ENCODE measurements at places on chromosomes 6 and 20.
A peak's percentile ranks its signal among the peaks of the same experiment; 100 is the strongest.

GRCh38 chr20:4959592-4959991, 41.7 kb downstream of the SLC23A2 start:
- DNase-seq, result no peak

GRCh38 chr6:157868835-157869234, 45.8 kb downstream of the SNX9 start:
- no peak for DNase-seq

DNA sequence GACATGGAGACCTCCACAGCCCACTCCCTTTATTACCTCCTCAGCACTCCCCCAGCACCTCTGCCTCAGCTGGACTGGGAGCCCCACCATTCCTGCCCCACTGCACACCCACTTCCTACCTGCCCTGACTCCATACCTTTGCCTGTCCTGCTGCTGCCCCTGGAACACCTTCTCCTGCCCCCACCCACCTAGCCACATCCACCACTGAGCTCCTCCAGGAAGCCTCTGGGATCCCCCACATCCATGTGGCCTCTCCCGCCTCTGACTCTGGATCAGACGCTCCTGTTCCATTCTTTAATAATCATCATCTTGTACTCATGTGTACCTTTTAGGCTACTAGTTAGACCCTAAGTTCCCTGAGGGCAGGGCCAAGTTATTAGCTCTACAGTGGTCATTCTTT, 2.2 kb upstream of the SDCBP2 start:
- DNase-seq, result no peak

GRCh38 chr20:60206259-60206658, 248.0 kb downstream of the CDH26 start:
- DNase-seq, result peak; percentile 43

DNA sequence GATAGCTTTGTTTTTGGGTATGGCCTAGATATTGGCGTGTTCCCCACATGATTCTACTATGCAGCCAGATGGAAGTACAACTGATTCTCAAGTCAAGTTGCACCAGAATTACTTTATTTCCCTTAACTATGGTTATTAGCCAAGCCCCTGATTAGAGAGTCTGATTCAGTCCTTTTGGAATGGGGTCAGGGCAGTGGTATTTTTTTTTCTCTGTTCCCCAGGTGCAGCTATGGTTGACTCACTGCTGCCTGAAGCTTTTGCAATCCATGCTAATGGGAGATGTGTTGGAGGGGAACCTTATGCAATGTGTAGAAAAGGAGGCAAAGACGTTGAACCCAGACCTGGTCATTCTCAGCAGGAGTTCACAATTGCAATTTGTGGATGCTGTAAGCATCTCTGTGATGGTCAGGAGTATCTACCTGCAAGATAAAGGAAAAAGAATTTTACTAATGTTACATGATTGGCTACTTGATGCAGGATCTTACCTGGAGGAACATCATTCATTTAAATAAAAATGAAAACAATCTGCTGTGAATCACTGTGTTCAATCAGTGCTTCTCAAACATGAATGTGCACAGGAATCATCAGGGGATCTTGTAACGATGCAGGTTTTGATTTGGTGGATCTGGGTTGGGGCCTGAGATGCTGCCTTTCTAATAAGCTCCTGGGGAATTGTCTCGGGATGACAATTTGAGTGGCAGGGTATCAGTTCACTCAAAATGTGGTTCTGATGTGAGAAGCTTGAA, 49.4 kb downstream of the PFDN4 start:
- DNase-seq, result peak; percentile 87

- DNase-seq, result no peak
Measured at GRCh38 chr6:122147291-122147690, 252.2 kb upstream of the HSF2 start.

DNA sequence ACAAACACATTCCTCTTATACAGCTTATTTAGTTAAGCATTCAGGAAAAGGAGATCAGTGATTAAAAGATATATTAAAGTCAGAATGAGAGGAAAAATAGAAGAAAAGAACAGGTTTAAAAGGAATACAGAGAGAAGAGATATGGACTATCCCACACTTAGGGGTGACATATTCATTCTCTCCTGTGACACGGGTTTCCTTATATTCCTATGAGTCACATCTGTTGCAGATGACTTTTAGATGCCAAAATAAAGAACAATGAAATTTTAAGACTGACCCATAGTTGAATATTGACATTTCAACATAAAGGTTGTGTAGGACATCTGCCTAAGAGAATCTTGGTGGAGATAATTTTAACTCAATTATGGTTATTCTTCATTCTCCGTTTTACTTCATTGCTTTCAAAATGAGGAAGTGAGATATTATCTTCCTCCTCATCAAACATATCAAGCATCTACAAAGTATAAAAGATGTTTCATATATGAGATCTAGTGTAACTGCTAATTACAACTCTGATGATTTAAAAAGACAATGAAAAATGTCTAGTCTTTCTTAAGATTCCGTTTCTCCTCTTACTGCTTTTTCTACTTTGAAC, 1336.7 kb upstream of the CITED2 start:
- no peak for DNase-seq

DNA sequence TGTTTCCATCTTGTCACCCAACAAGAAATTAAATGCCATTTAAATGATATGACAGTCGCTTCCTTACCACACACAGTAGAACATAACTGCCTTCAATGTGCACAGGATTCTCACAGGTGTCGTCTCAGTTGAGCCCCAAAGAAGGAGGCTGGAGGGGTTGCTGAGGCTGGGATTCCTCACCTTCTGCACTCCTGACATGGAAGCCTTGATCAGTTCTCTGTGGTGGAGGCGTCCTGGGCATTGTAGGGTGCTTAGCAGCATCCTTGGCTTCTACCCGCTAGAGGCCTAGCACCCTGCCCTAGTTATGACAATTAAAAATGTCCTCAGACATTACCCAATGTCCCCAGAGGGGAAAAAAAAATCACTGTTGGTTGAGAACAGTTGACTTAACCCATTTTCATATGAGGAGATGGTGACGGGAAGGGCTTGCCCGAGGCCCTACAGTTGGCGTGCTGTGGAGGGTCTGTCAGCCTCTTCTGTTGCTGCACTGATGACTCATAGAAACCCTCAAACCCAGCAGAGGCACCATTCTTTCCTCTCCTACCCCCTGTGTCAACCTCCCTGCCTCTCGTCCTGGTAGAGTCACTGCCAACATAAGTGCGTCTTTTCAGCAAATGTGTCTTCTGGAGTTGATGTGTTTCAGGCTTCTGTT, 19.3 kb upstream of the ZNF831 start:
- no peak for DNase-seq

- DNase-seq, result no peak
Measured at GRCh38 chr6:144548536-144548935, 263.4 kb downstream of the UTRN start.

DNA sequence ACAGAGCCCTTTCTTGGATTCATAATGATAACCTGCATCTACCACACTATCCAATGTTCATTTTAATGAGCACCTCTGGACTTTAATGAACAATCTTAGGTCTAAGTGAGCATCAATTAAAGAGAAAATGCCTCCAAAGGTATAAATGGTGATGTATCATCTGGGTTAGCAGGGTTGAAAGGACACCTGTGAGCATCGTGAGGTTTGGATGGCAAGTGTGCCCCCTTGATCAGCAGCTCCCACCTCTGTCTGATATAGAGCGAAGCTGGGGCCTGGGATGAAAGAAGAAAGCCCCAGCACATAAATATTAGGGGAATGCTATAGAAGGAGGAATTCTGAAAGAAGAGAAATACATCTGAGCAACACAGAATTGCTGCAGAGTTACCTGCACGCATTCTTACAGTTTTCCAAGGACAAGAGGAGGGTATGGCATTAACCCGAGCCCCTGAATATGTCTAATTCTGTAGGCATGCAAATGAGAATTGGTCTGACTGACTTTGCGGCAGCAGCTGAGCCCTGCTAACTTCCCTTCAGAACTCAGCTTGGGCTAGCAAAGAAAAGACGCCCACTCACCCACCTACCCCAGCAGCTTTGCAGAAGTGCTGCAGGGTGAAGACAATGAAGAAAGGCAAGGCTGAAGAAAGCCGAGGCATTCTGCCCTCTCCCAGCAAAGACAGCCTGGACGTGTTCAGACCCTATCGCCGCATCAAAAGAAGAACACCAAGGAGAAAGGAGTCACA, 136.2 kb downstream of the GMPR start:
- no peak for DNase-seq

- no peak for DNase-seq
Measured at GRCh38 chr20:29742699-29743100, 1514.8 kb upstream of the DEFB115 start.

- DNase-seq, result no peak
Measured at GRCh38 chr6:127118298-127119101, at the start of gene RSPO3. TSS of gene RSPO3 (plus strand) at chr6:127118671. CDS start at chr6:127119193, 522 bp downstream.

GRCh38 chr6:167892835-167893815, 66.4 kb downstream of the AFDN start:
- DNase-seq, result no peak

- peak; percentile 42 for DNase-seq
Measured at GRCh38 chr6:39377539-39377950, 55.0 kb upstream of the KCNK16 start.

- DNase-seq, result no peak
Measured at GRCh38 chr6:150458579-150458978, 89.8 kb downstream of the IYD start.

DNA sequence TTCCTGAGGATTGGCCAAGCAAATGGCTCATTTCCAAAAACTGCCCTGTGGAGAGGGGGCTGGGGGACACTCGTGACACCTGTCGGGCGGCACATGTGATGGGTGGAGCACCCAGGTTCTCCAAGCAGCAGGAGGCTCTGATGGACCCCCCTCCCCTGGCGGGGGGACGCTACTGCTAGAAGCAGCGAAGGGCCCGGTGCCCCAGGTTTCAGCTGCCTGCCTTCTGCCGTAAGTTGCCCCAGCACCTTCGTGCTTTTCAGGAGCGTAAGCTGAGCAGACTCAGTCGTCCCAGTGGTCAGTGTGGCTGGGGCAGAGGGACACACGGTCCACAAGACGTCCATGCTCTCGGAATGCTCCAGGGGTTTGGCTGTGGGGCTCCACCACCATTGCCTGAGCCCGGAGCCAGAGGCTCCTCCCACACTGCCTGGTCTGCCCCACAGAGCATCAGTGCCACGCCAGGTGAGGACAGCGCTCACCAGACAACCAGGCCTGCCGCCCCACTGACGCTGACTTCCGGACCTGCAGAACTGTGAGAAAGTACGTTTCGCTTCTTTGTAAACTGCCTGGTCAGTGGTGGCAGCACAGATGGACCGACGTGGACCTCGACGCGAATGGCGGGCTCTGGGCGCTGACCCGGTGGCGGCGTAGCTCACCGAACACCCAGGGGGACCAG, 4.1 kb upstream of the ADRM1 start:
- no peak for DNase-seq

DNA sequence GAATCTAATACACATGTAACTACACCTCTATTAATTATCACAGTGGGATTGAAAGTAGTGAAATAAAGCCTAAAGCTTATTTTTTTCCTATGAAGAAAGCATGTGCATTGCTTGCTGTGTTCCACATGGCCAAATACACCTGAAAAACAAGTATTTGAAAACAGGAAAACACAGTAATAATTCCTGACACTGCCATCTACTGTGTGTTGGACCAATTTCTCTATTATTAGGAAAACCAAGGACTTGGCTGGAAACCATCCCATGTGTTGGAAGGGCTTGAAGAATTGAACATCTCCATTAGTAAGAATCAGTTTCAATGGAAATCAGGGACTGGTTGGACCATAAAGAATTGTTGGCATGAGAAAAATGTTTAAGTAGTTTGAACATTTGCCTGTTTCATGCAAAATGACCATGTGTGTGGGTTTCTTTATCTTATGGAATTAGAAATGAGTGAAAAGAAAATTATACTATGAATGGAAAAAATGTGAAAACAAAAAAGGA, 124.1 kb downstream of the PHF3 start:
- no peak for DNase-seq

- DNase-seq, result no peak
Measured at GRCh38 chr6:109456710-109457561, 1.4 kb upstream of the MICAL1 start.

- peak; percentile 63 for DNase-seq
Measured at GRCh38 chr20:53738039-53738944, 144.7 kb upstream of the ZNF217 start.

GRCh38 chr6:113623129-113623528, 234.0 kb upstream of the MARCKS start:
- no peak for DNase-seq

DNA sequence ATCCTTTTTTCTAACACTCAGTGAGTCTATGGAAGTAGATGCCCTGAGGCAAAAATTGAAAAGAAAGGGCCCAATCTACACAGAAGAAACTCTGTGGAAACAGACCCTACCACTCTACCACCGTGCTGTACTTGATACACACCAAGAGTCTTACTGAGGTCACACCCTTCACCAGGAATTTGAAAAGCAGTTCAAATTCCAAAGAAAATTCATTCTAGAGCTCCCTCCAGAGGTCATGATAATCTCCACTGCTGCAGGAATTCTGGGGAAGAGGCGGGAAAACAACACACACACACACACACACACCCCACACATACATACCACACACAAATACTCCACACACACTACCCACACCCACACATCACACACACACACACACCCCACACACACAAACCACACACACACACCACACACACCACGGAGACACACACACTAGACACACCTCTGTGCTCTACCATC, 336.8 kb downstream of the HDGFL1 start:
- no peak for DNase-seq

DNA sequence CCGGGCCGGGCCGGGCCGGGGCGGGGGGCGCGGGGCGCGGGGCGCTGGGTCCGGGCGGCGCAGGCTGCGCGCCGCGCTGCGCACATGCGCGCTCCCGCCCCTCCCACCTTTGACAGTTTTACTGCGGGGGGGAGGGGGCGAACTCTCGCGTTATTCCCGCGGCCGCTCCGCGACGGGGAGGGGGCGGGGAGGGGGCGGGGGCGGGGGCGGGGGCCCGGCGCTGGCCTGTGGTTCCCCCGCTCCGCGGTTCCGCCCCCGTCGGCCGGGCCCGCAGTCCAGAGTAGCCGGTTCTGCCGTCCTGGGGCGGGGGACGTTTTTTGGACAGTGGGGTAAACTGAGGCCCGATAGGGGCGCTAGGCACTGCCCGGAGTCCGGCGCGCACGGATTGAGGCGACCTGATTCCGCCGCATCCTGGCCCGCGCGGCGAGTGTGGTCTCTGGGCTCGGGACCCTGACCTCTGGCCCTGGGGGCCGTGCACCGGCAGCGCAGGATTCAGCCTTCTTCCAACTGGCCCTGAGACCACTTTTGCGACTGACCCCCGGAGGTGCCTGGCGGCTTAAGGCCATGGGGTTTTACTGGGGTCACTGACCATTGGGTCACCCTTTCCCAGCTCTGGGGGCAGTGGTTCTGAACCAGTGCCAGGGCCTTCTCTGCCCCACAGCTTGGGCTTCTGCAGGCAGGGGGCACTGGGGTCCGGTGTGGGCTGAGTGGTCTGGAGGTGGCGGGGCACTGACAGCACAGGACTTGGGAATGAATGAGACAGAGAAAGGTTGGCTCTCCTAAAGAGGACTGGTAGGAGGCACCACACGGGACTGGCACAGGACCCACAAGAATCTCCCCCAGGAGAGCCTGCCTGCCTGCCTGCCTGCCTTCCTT, at the start of gene ZNF512B:
TSS of gene ZNF512B (minus strand) at position 93 of the 876 bp plus-strand sequence. CDS start 1,980 bp downstream, outside the sequence.
- DNase-seq, result no peak

GRCh38 chr6:4849226-4850022, 73.2 kb downstream of the CDYL start:
- no peak for DNase-seq
